ENCODE measurements at places on chromosomes 5 and 9.

DNA sequence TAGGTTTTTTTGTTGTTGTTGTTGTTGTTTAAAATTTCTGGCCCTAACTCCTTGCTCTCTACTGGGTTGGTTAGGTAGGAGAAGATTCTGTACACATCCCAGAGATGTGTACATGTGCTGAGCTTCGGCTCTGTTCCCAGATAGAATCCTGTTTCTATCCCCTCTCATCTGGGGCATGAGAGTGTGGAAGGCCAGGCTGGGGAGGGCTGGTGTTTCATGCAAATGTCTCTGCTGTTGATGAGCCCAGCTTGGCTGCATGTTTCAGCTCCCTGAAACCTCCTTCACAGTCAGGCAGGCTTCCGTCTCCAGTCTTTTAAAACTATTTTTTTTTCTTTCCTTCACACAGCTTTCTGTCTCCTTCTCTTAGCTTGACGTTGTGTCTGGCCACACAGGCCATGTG, 526.9 kb upstream of the KLF4 start:
- no peak for DNase-seq

- no peak for DNase-seq
Observed at GRCh38 chr5:72470826-72471225, 36.4 kb downstream of the ZNF366 start.

DNA sequence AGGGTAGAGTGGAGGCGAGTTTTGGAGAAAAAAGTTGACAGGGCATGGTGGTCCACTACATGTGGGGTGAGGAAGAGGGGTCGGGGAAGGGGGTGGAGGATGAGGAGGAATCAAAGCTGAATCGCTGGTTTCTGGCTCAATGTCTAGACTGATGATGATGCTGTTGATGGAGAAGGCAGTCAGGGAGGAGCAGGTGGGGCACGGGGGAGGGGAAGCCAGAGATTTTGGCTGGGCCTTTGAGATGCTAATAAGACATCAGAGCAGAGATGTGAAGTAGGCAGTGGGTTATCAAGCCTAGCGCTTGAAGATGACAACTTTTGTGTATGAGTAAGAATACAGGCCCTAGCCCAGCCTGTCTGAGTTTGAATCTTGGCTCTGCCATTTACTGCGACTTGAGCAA, 32.4 kb upstream of the TTC23L start:
- no peak for DNase-seq

DNA sequence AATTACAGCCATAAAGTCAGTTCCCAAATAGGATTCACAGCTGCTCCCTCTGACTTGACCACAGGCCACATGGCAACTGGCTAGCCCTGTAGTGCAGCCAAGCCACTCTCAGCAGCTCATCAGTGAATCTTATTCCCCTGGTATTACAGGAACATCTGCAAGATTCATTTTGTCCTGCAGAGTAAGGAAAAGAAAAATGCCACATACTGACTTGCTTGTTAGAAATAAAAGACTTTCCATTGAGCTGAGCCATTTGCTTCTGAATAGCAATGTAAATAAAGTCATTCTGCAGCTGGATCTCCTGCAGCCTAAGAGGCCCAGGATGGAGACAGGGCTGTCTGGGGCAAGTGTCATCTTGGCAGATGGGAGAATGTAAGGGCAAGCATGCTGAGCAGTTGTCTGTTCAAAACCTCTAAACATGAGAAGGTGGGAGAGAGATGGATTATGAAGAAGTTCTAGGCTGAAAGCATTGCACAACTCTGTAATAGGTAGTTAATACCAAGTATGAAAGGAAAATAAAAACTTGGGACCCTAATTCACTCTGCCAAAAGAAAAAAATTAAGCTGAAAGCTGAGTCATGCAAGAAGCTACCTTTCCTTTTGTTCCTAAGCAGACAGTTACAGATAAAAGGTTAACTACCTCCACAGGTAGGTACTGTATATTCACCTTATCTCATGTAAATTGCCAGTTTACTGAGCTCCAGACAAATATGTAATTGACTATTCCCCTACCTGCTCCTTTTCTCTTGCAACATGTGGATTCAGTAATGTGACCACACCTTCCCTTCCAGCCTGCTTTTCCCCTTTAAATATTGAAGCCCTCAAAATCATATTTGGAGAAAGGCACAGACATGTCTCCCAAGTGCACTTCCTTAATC, 244.4 kb upstream of the RAI14 start:
- no peak for DNase-seq

DNA sequence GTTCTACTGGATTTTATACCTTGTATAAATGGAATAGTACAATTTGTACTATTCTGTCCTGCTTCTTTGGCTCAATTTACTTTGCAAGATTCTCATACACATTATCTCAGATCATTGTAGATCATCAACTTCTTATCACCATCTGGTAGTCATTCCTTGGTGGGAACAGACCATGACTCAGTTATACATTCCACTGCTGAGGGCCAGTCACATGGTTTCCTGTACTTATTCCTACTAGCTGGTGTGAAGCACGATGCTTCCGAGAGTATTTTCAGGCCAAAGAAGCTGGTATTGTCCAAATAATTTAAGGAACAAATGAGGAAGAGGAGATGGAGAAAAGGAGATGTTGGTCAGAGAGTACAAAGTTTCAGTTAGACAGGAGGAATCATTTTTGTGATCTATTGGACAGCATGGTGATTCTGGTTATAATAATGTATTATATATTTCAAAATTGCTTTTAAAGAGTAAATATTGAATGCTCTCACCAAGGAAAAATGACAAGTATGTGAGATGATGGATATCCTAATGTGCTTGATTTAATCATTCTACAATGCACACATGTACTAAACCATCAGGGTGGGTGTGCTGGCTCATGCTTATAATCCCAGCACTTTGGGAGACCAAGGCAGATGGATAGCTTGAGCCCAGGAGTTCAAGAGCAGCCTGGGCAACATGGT, 124.1 kb downstream of the SYK start:
- peak; percentile 67 for DNase-seq

GRCh38 chr5:75435096-75435495, 76.3 kb downstream of the CERT1 start:
- DNase-seq: peak; percentile 16

Data from GM04503 (cell line).